Stimulated activated effector memory CD8-positive, alpha-beta T cell treated with anti-CD3 and anti-CD28 coated beads, Interleukin-12 subunit alpha, Interleukin-12 subunit beta, amount 100 ng/mL, for 72 hours (primary cell): ENCODE measurements at places on chromosomes 1 and 21.
A peak's percentile ranks its signal among the peaks of the same experiment; 100 is the strongest.

GRCh38 chr1:56099766-56100265 lies 479.5 kb downstream of the PLPP3 start:
- no peak for DNase-seq

DNA sequence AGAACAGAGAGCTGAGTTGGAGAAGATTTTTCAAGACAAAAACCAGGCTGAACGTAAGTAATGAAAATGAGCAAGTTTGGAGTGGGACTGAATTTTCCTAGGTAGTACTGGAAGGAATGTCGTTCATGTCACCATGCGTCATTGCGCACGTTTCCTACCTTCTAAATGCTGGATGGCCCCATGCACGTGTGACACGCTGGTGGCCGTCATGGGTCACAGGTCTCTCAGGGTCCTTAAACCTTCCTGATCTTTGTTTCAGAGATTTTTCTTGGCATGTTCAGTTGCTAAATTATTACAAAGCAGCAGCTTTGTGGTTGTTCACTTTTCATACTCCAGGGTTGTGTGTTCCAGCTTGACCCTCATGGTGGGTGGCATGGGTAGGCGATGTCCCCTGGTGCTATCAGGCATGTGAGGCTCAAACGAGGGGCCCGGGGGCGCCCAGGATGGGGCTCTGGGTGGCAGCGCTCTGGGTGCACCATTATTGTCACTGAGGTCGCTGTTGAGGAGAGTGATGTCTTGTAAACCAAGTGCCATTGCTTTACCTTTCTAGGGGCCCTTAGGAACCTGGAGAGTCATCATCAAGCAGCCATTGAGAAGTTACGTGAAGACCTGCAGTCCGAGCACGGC lies 25.3 kb downstream of the PCNT start:
- no peak for DNase-seq

- no peak for DNase-seq
Observed at GRCh38 chr1:215895276-215895675, 328.2 kb downstream of the KCTD3 start.

- peak; percentile 48 for DNase-seq
Observed at GRCh38 chr1:29513357-29513756, 277.0 kb downstream of the PTPRU start.

GRCh38 chr21:13937236-13937635 lies 273.5 kb downstream of the LIPI start:
- DNase-seq, result no peak

DNA sequence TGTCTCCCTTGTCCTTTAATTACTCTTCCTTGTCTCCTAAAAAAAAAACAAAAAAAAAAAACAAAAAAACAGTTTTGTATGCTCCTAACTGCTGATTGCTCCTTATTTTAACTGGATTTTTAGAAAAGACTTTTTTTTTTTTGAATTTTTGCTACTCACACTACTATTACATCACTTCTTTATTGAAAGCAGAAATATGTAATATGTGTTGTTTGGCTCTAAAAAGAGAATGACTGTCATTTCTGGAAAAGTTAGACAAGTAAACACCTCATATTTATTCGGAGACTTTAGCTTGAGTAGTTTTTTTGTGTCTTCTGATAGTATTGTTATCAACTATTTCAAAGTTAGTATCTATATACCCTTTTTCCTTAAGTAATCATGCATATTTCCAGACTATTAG lies 855.0 kb downstream of the USP25 start:
- no peak for DNase-seq

DNA sequence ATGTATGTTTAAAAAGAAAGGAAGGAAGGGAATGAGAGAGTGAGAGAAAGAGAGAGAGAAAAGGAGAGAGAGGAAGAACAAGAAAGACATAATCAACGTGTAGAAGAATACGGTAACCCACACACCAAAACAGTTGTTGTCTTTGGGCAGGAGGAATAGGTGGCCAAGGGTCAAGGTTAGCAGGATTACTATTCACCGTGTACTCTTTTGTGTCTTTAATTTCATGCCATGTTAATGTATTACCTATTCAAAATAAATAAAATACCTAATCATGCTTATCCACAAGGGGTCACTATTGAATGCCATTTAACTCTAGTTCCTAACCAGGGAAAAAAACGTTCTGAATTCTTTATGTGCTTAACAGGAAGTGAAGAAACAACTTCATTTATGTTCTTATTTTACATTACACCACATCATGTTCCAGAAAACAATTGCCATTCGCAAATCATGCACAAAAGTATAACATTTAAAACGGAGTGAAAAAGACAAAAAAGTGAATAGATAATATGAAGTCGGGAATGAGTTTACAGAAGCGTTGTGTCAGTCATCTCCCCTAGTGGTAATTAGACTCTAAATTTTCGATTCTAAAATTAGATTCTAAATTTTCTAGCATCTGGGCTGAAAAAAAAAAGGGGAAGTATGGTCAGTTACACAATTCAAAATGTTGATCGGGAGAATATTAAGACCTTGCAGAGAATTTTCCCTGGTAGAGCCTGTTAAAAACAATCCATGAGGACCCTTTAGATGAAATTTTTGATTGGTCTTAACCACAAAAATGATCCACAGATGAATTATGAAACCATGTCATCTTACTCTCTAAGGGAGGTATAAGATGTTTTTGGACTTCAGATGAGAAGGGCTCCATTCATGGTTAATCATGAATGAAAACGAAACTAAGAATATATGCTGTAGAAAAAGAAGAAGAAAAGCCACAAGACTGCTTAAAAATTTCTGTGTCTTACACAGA lies 700 bp upstream of the KMO start:
- DNase-seq, result no peak
